ENCODE measurements at places on chromosomes 13 and 19.

- no peak for DNase-seq
These were observed 22.8 kb downstream of the KLF12 start for GRCh38 chr13:74111399-74111798.

DNA sequence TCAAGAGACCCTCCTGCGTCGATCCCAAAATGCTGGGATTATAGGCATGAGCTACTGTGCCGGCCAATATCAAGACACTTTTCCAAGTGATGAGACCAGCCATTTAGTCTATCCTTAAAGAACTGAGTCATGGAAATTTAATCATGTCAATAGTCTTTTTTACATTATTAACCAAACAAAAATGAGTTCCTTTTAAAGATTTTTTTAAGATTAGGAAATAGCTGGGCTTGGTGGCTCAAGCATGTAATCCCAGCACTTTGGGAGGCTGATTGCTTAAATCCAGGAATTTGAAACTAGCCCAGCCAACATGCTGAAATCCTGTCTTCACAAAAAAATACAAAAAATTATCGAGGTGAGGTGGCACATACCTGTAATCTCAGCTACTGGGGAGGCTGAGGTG, 16.7 kb upstream of the ZNF564 start:
- no peak for DNase-seq

GRCh38 chr19:17321655-17322489, 12.5 kb downstream of the DDA1 start:
- DNase-seq = no peak

DNA sequence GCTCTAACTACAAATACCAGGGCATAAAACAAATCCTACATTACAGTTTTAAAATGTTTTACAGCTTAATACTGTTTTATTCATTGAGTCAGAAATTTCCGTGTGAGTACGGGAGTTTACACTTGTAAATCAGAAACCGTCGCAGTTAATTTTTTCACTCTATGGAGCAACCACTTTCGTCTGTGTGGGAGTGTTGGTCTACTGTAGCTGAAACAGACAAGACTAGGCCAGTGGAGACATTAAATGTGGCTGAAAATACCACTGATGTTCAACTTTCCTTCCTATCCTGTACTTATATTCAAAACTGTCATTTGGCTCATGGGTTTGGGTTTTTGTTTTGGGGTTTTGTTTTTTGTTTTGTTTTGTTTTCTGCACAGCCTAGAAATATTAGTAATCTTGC, 268.7 kb downstream of the DCT start:
- no peak for DNase-seq

DNA sequence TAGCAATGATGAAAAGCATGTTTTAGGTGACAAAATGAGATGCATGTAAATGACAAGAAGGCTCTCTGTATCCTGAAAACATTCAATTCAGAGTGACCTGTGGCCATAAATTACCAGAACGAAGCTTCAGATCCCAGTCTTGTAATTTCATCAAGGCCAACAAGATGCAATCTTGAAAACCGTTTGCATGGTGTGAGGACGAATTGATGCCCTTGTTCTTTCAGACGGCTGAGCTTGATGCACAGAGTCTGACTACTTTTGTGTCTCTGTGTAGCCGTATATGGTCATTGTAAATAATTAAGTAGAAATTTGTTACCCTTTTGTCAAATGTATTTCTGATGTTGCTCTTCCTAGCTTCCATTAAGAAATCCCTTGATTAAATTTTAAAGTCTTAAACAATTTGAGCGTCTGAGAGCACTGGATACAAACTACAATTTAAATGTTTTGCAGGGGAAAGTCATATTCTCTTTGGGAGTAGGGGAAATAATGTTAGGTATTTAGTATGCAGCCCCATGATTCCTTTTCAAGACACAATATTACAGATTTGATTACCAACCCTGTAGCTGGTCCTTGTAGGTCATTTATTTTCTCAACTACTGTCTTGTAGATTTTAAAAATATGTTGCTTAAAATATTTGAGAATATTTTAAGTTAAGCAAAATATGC, 125.8 kb upstream of the PCDH9 start:
- DNase-seq = no peak

DNA sequence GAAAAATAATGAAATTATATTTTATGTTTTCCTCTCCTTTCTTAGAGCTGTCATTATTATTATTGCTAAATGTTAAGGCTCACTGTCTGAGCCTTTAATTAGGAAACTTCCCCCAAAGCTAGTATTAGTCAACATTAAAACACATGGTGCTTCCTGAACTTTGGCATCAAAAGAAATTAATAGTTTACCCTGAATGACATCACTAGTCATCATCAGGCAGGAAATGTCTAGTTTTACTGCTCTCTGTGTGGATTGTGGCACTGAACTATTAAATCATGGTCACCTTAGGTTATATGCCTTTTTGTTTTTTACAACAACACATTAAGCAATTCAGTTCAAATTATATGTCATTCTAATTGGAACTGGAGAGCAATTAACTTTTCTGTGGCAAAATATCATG, 595.5 kb downstream of the SLITRK1 start:
- DNase-seq = no peak
